Activated naive CD8-positive, alpha-beta T cell treated with anti-CD3 and anti-CD28 coated beads for 36 hours (primary cell): ENCODE measurements at places on chromosomes 16 and 17.

- DNase-seq: no peak
Measured at GRCh38 chr17:61451538-61452300, 503 bp upstream of the TBX4 start.

GRCh38 chr17:69430488-69430887, 16.0 kb downstream of the MAP2K6 start:
- no peak for DNase-seq

GRCh38 chr16:58639230-58639629, 9.6 kb upstream of the CNOT1 start:
- DNase-seq: no peak

DNA sequence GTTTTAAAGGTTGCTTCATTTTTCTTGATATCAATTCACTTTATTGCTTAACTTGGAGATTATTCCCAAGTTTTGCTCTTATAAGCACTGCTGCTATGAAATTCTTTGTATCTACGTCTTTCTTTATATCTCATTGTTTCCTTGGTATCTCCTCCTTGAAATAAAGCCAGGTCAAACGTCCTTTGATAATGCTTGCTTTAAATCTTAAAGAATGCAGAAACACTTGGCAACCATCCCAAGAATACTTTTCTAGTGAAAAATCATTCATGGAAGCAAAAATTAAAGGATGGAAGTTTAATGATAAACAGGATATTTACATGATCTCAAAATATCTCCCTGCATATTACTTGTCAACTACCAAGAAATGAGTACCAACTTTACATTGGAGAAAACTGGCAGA, 175.2 kb downstream of the CPPED1 start:
- DNase-seq: no peak

- DNase-seq: no peak
Measured at GRCh38 chr17:9109933-9110332, 88.6 kb downstream of the NTN1 start.

DNA sequence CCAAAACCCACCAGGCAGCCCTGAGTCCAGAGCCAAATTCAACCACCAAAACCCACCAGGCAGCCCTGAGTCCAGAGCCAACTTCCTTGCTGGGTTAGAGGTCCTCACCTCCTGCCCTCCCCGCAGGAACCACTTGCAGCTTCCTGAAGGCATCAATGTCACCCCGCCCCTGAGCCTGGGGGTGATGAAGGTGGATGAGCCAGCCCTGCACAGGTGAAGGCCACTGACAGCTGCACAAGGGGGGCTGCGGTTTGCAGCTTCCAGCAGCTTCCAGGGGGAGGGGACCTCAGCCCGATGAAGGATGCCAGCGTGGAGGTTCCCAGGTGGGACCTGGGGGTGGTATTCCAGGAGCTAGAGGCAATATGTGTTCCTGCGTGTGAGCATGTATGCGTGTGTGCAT, 7.6 kb upstream of the CSNK1D start:
- no peak for DNase-seq

GRCh38 chr17:41785091-41785858, 1.2 kb downstream of the JUP start:
- DNase-seq: no peak

GRCh38 chr17:4500191-4500571, 1.5 kb downstream of the SPNS2 start:
- no peak for DNase-seq

DNA sequence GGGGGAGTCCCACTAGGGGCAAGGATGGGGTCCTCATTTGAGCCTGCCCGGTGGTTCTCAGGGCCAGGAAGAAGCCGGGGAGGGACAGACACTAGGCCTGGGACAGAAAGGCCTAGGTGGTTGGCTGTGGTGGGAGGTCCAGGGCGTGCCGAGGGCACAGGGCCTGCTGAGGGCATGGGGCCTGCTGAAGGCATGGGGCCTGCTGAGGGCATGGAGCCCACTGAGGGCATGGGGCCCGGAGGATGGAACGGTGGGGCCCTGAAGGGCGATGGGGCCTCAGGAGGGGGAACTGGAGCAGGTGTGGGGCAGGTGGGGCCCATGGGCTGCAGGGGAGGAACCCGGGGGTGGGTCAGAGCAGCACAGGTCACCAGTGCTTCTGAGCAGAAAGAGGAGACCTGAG, 31.2 kb downstream of the PELP1 start:
- no peak for DNase-seq

GRCh38 chr17:45906927-45907622, 12.7 kb downstream of the MAPT start:
- peak; percentile 39 for DNase-seq

- DNase-seq: no peak
Measured at GRCh38 chr17:48297825-48298224, 132.2 kb downstream of the SKAP1 start.

- DNase-seq: no peak
Measured at GRCh38 chr17:20986767-20987510, 55.9 kb downstream of the USP22 start.

- DNase-seq: peak; percentile 28
Measured at GRCh38 chr16:74726716-74727115, 26.1 kb upstream of the MLKL start.

- DNase-seq: no peak
Measured at GRCh38 chr16:67489401-67490083, 6.2 kb upstream of the AGRP start.

DNA sequence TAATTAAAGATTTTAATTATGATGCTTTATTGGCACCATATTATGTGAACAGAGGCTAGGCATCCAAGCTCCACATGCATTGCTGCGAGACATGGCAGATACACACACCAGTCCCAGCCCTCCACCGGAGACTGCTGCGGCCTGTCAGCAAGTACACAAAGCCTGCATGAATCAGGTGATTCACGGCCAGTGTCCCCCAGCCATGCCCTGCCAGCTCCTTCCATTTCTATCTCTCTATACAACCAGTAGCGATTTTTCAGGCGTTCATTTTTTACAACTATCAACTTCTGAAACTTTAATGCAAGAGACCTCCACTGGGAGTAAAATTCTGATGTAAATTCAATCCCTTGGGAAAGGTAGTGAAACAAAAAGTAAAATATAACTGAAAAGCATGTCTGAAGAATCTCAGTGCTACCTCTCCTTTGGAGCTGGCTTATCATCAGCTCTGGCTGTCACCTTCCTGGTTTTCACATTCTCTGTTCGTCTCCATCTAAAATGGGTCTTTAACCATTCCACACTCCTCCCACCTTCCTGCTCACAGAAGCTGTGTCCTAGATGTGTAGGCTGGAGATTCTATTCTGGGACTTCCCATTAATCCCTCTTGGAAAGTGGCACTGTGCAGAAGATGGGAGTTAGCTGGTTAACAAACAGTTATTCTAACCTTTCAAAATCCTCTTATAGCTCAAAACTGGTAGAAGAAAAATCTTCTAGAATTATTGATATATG, 32.2 kb downstream of the HS3ST3A1 start:
- no peak for DNase-seq

GRCh38 chr16:21060027-21060510, 90.6 kb downstream of the DNAH3 start:
- no peak for DNase-seq

- DNase-seq: no peak
Measured at GRCh38 chr17:51164911-51165679, 1.1 kb upstream of the NME2 start.

- no peak for DNase-seq
Measured at GRCh38 chr16:58009856-58010416, 8.7 kb downstream of the USB1 start.

DNA sequence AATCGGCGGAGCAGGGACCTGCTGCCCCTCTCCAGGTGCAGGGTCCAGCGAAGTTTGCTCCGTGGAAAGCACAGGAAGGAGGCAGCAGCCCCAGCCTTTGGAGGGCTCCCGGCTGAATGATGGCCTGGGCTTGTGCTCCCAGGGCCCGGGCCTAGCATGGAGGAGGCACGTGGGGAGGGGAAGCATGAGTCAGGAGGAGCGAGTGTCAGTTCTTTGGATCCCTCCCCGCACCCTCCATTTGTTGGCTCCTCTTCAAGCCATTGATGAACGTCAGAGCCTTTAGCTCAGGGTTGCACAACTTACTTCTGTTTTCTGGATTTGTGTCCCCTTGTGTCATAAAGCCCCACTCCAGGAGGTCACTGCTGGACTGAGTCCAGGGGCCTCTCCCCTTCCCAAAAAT, 25.8 kb downstream of the TTYH2 start:
- DNase-seq: no peak

GRCh38 chr16:694863-695354, 4.7 kb upstream of the WDR24 start:
- no peak for DNase-seq

- no peak for DNase-seq
Measured at GRCh38 chr16:68286153-68287074, 22.1 kb downstream of the SLC7A6 start.

- no peak for DNase-seq
Measured at GRCh38 chr17:82870541-82870940, 30.7 kb upstream of the ZNF750 start.

- no peak for DNase-seq
Measured at GRCh38 chr17:1625581-1625980, 3.1 kb downstream of the SLC43A2 start.

DNA sequence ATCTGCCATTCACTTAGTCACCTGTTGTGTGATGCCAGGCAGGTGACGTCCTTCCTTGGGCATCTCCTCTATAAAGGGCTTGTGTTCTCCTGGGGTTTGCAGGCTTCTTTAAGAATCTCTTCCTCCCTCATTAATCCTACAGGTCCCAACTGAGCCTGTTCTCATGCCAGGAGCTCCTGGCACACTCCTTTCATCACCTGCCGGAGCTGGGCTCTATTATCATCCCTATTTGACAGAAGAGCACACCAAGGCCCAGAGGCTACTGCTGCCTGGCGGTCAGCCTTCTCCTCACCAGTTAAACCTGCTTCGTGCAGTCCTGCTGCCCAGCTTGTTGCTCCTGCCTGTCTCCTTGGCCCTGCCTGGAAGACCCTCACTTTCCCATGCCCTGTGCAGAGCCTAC, 51.2 kb downstream of the RAI1 start:
- no peak for DNase-seq
